ENCODE measurements at places on chromosomes 3 and 15.

GRCh38 chr3:124883766-124884473 is 3.2 kb downstream of the ITGB5 start:
- DNase-seq, result no peak

GRCh38 chr15:98735895-98736617 is 87.7 kb downstream of the IGF1R start:
- DNase-seq, result no peak

DNA sequence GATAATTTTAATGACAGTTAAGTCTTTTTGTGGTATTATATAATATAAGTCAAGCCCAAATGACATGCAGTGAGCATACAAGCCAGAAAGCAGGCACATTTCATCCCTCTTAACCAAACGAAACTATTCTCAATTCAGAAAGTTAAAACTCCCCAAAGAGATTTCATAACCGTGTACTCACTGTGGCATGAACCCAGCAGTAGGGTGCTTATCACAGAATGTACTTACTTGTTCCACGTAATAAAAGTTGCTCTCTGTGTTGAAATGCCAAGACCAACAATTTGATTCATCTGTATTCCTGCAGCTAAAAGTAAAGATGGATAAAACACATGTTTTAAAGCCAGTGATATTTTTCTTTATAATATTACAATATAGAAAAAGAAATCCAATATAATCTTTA is 12.1 kb downstream of the GK5 start:
- DNase-seq, result no peak

DNA sequence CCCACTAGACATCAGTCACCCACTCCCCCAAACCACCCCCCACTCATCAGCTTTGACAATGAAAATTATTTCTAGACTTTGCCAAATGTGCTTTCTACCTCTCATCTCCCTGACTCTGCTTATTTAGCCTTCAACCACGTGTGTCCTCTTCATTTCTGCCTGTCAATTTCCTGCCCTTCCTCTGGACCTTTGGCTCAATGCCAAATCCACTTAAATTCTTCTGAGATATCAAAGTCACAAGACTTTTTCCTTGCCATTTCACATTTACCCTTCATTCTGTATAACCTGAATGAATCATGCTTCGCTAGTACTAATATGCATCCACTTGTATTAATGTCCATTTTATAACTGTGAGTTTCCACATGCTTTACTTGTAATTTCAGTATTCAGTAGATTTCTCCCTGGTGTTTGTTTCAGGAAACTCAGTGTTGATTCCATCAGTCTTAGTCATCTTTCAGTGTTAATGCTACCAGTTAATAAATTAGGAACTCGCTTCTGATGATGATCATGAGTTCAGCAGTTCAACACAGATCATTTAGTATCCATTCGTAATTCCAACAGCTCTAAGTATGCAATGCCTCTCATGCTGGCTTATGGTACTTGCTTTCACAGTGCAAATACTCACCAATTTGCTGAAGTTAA is 128.2 kb upstream of the OSTN start:
- DNase-seq, result no peak

Data from CD4-positive, alpha-beta T cell treated with Interleukin-17A for 4 hours (primary cell).